ENCODE measurements at places on chromosomes 7 and 10.

DNA sequence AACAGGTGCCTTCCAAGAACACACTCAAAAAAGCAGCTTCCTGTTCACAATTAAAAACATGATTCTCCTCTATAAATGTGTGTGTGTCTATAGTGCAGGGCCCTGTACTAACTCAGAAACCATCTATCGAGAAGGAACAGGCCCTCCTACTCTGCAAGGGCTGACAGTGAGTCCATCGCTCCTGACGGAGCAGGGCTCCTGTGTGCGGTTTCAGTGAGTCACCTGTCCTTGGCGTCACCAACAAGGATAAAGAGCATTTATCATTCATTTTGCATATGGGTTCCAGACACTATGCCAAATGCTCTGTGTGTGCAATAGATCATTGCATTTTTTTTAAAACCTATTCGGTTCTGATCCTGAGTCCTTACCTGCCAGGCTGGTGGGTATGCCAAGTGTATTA lies 63.7 kb downstream of the TACC2 start:
- DNase-seq = no peak

GRCh38 chr7:45645141-45645969 lies 71.2 kb downstream of the ADCY1 start:
- DNase-seq = no peak

- DNase-seq = peak; percentile 69
Measured at GRCh38 chr7:141593134-141593533, 41.9 kb downstream of the AGK start.

GRCh38 chr10:132638130-132638515 lies 100.5 kb downstream of the INPP5A start:
- DNase-seq = no peak

DNA sequence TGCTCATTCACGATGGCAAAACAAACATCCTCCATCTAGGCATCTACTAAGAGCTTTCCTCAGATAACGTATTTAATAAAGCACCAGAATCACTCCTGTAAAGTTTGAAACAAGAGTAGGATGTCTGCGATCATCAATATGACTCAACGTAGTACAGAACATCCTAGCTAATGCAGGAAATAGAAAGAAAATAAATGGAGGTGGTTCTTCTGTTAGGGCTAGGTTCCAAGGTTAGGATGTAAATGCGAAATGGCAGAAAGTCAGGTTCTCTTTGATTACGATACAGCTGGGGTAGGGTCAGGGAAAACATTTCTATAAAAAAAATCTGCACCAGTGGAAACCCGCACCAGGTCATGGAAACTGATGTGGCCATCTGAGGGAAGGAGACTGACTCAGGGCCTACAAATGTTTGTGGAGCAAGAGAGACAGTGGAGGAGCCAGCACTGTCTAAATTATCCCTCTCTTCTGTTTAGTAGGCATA lies 29.1 kb downstream of the CCDC6 start:
- no peak for DNase-seq

DNA sequence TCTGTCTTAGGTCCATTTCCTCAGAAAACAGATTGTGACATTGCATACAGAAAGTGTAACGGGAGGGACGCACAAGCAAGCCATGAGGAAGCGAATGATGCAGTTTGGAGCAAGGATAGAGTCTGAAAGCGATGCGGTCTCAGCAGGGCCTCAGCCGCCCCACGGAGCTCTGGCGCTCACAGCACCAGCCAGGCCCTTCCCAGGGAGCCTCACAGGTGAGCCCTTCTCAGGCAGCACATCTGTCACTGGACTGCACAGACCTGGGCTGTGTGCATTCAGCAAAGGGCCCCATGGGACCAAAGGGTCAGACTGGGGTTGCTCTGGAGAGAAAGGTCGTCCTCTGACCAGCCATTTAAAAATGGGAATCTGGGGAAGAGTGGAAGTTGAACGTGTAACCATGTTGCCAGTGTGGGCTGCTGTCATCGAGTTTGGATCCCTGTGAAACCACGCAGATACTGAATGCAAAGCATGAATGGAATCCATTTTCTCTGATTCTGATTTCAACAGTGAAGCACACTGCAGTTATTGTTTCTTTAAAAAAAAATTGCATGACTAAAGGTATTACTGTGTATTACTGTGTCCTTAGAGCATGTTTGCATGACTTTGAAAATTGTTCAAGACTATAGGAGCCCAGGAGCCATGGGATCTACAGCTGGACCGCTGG lies 350.0 kb upstream of the AKR1E2 start:
- DNase-seq = no peak

DNA sequence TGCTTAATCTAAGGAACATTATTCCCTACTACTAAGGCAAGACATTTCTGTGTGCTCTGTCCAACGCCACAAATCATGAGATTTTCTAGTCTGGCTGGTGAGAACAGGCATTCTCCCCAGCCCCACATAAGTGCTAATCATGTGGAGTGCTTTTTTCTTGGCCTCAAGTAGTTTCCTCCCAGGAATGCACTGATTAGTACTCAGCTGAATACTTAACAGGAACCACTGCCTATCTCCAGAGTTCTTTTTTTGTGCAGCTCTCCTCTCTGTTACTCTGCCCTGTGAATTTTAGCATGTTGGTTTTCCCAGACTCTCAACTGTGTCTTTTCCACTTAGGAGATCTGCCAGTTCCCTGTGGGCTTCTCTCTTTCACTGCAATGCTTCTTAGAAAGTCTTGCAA lies 1098.5 kb upstream of the LRRTM3 start:
- DNase-seq = no peak

DNA sequence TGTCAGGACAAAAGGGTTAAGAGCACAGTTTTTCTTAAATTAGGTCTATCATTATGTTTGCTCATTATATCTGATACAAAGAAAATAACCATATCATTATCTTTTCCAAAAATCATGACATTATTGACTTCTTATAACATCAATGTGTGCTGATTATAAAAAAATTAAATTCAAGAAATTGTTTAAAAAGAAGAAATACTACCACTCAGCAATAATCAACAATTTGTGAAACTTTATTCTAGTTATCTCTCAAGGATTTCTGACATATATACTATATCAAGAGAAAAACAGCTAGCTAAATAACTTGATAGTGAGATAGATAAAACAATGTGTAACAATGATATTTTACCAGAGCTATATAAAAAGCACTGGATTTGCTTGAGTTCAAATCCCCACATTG lies 360.7 kb upstream of the PHF14 start:
- DNase-seq = no peak

GRCh38 chr10:95277201-95277570 lies 13.6 kb downstream of the PDLIM1 start:
- DNase-seq = no peak

DNA sequence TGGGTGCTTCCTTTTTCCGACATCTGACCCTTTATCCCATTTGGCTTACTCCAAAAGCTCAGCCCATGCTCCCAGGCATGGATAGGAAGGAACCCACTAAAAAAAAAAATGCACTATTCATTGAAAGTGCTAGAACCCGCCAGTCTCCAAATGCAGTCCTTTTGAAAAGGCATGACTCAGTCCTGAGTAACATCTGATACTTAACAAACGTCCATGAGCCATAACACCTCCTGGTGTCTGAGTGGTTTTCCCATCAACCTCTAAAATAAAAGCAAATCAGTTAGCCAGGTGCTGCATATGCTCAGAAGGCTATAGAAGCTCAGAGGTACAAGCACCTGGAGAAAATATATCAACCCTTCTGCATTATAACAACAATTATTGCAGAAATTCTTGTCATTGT lies 45.0 kb upstream of the CACUL1 start:
- DNase-seq = no peak
